ENCODE measurements at places on chromosomes 12 and 14.
A peak's percentile ranks its signal among the peaks of the same experiment; 100 is the strongest.

- DNase-seq = no peak
Measured at GRCh38 chr12:115078334-115078733, 394.4 kb upstream of the TBX3 start.

DNA sequence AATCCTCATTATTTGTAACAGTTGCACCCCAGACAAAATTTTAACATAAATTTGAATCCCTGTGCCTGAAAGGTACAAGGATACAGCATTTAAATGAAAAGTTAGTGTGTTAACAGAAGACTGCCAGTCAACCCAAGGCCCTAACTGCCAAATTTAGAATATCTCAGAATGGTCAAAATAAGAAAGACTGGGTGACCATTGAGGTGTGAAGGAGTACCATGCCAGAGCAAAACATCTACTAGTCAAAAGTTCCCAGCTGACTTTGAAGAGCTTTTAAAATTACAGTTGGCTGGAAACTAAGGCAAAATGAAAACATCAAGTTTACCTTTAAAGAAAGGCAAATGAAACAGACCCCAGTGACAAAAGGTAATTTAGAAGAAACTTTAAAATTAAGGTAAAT is 18.4 kb downstream of the SAV1 start:
- DNase-seq = no peak

DNA sequence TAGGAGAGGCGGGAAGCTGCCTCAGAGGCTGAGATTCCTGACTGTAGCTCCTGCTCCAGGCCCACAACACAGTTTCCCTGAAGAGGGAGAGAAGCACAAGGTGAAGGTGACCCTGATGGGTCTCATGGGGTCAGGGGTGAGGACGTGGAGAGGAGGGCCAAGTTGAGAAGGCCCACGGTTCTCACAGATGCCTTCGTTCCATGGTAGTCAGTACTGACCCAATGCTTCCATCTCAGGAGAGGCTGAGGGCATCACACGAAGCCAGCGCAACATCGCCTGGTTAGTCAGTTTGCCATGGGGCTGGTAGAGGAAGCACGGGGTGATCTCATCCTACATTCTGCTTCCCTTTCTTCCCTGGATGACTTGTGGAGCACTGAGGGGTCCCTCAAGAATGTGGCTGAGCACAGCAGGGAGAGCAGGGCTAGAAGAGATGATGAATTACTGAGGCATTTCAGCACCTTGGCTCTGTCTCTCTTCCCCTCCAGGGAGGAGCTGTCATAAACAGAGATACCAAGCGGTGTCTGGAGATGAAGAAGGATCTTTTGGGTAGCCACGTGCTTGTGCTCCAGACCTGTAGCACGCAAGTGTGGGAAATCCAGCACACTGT is 51.9 kb downstream of the GALNT8 start:
- DNase-seq = no peak

- no peak for DNase-seq
Measured at GRCh38 chr12:40837891-40838429, 145.7 kb downstream of the CNTN1 start.

- DNase-seq = peak; percentile 64
Measured at GRCh38 chr14:20811986-20812975, 9.6 kb upstream of the RNASE1 start.

- DNase-seq = peak; percentile 74
Measured at GRCh38 chr12:94149781-94150239, 1.4 kb downstream of the PLXNC1 start.

DNA sequence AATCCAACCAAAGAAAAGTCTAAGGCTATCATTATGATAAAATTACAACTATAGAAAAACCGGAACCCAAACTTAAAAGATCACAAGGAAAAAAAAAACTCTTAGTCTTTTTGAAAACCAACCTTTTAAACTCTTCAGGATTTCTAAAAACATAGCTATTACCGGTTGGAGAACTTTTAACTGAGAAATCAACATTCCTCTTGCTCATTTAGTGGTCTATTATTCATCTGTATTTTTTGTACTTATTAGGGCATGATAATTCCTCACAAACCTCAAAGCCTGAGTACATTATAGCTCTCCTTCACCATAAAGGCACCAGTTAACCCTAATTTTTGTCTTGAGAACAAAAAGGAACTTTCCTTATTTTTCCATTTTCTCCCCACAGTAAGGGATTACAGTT is 10.4 kb downstream of the LUM start:
- DNase-seq = no peak

DNA sequence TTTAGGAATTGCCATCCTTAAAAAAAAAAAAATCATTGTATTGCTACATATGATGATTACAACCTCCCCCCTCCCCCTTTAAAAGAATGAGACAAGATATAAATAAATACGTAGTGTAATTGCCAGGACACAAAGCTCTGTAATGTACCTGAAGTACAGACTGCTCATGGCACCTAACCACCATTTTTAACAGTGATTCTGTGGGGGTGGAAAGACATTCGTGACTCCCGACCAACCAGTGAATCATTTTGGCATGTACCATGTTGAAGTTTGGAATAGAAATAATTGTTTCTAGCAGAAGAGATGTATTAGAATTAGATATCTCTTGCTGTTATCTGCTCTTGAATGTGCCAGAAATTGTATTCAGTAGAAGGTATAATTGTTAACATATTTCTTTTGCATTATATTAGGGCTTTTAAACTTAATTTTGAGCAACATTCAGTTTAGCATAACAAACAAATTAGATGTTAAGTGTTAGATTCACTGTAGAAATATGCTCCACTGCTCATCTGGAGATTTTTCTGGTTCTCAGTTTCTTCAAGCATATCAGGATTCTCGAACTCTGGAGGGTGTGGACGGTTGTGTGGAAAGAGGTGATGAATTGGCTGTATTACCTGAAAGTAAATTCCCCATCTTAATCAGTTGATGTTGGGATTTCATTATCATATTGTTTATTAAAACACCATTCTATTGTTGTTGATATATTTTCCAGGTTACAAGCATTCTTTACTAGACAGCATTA is 31.1 kb downstream of the FRS2 start:
- no peak for DNase-seq

GRCh38 chr14:81200054-81200453 is 20.7 kb downstream of the GTF2A1 start:
- no peak for DNase-seq

- no peak for DNase-seq
Measured at GRCh38 chr12:91144053-91144452, 32.8 kb upstream of the LUM start.

DNA sequence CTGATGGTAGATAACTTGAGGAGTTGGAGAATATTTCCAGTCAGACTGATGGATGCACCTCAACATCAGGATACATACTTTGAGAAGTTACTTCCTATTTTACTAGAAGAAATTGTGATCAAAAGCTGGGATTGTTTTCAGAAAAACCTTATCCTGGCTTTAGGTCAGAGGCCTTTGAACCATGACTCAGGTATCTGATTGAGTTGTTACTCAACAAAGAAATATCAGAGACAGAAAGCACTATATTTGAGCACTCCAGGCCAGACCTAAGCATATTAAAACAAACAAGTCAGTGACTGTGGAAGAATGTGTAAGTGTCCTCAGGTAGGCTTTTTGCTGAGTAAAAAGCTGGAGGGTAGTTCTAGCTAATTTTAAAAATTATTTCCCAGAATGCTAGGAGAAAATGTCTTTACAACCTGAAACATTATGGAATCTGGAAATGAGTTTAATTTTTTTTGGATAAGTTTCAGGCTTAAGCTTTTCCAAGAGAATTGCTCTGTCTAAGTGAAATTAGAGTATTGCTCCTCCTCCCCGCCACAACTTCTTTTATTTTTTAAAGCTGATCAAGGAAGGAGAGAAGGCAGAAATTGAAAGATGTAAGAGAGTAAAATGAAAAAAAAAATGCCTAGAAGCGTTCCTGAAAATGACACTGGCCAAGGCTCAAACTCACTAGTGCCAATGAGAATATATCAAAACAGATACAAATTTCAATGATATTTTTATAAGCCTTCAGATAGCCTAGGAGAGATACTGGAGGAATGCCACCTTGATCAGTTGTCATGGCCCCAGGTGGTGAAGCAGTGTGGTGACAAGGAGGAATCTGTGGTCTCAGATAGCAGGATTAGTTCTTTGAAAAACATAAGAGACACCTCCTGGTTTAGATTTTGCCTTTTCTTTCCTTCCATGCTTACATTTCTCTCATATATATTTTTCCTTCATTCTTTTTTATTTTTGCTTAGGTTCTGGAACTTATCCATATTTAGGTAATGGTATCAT is 790.3 kb downstream of the TMTC2 start:
- no peak for DNase-seq

GRCh38 chr12:107474639-107475539 is 210.7 kb upstream of the PWP1 start:
- no peak for DNase-seq

GRCh38 chr12:90854136-90854689 is 100.8 kb downstream of the CCER1 start:
- DNase-seq = no peak

GRCh38 chr14:69643430-69644200 is 32.2 kb downstream of the SUSD6 start:
- no peak for DNase-seq

- no peak for DNase-seq
Measured at GRCh38 chr12:71947645-71948105, 9.0 kb downstream of the TPH2 start.

GRCh38 chr12:59046763-59047534 is 126.6 kb upstream of the LRIG3 start:
- DNase-seq = no peak

DNA sequence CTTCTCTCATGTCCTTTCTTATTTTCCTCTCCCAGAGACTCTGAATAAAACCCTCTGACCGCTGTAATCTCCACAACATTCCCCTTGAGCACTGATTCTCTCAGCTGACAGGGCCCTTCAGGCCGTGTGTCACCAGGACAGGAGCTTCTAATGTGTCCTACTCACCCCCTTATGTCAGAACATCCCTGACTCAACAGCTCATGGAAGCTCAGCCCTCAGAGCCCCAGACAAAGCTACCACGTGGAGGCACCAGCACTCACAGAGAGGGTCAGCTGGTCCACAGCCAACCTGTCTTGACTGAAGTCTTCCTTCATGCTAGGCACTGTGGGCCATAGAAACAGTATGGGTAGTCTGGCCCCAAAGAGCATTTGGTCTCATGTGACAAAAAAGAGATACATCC is 49.8 kb downstream of the SMUG1 start:
- DNase-seq = no peak

DNA sequence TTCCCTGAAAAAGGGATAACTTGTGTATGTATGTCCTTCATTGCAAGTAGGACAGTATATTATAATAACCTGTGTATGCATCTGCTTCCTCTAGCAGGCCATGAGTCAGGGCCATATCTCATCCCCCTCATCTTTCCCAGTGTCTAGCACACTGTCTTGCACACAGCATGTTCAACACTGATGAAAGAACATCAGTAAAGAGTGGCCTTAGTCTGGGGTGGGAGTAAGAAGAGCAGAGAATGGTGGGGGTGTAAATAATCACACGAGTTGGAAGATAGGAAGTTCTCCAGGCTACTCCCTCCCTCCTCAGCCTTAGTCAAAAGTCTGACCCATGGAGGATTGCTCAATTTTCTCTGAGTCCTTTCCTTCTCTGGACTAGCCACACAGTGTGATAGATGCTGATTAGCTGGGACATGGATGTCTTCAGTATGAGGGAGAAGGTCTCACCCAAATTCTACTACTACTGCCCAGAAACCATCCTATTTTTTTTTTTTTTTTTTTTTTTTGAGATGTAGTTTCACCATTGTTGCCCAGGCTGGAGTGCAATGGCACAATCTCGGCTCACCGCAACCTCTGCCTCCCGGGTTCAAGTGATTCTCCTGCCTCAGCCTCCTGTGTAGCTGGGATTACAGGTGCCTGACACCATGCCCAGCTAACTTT is 14.6 kb upstream of the SP1 start:
- no peak for DNase-seq

DNA sequence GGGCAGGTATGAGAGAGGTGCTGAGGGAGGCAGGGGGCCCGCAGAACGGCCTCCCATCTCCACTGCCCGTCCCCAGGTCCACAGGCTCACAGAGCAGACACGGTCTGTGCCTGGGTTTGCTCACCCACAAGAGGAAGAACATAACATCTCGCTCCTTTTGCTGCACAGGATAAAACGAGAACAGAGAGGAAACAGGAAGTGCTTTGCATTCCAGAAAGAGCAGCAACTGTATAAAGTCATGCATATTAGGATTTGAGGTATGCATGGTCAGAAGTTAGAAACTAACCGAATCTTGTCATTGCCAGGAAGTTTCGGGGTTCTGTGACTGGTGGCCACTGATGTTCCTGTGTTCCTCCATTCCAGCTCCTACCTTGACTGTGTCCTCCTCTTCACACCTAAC is 25.0 kb downstream of the NTF3 start:
- DNase-seq = no peak

GRCh38 chr12:7289743-7290142 is 14.1 kb upstream of the ACSM4 start:
- DNase-seq = no peak

GRCh38 chr14:96745500-96746051 is 51.6 kb upstream of the VRK1 start:
- DNase-seq = no peak

DNA sequence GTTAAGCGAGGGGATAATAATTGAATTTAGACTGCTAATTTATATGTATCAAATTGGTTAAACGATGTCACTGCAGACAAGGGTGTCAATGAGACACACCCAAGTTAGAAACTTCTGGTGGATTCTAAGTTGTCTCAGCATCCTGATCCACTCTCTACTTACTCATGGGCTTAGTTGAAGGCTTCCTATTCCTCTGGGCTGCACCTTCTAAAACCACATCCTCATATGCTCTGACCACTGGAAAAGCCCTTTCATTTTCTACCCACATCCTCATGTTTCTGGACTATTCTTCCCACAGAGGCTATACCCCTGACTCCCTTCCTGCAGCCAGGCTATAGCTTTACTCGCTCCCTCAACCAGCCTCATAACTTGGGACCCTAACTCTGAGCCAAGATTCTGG is 493.8 kb downstream of the VRK1 start:
- DNase-seq = no peak
